CD4-positive, alpha-beta memory T cell (primary cell): ENCODE measurements at places on chromosomes 2 and 18.

- no peak overlapping the region for H3K4me3 ChIP-seq
- DNase-seq = no peak
- no peaks in the 10 kb centered on the region for H3K4me1 ChIP-seq
- no peaks in the 10 kb centered on the region for H3K27me3 ChIP-seq
- H3K36me3 ChIP-seq = no peaks in the 10 kb centered on the region
These were observed 62.2 kb downstream of the OSBPL6 start for GRCh38 chr2:178256382-178257042.

GRCh38 chr2:73823916-73824523 lies 4.7 kb upstream of the STAMBP start:
- no peaks in the 10 kb centered on the region for H3K27me3 ChIP-seq
- H3K4me3 ChIP-seq = no peak overlapping the region
- peak; percentile 60 for DNase-seq
- H3K36me3 ChIP-seq = no peaks in the 10 kb centered on the region

- no peak overlapping the region for H3K27ac ChIP-seq
- no peaks in the 10 kb centered on the region for H3K36me3 ChIP-seq
- H3K4me1 ChIP-seq = no peaks in the 10 kb centered on the region
These were observed 11.4 kb downstream of the RAB31 start for GRCh38 chr18:9719421-9719981.

DNA sequence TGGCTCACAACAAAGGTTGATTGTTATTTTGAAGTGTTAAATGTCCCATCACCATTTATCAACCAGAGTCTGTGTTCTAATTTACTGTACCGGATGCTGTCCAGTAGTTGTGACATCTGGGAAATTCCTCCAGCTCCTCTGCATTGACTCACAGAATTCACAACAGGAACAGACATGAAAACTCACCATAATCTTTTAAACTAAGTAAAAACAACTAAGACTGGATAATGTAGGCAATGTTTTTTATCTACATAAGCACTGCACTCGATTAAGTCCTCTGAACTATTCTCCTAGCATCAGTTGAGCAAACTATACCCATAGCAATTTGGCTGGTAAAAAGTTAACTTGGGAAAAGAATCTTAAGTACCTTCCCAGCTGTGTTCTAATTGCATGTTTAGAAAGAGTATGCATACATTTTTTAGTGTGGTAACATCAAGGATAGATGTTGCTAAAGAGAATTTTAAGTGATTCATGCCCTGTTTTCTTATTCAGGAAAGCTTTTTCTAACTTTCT lies 42.9 kb upstream of the MYO1B start:
- H3K4me1 ChIP-seq = peaks cover 42% of the 10 kb centered on the region
- no peak for DNase-seq
- no peaks in the 10 kb centered on the region for H3K36me3 ChIP-seq
- H3K4me3 ChIP-seq = no peak overlapping the region
- H3K27ac ChIP-seq = no peak overlapping the region

DNA sequence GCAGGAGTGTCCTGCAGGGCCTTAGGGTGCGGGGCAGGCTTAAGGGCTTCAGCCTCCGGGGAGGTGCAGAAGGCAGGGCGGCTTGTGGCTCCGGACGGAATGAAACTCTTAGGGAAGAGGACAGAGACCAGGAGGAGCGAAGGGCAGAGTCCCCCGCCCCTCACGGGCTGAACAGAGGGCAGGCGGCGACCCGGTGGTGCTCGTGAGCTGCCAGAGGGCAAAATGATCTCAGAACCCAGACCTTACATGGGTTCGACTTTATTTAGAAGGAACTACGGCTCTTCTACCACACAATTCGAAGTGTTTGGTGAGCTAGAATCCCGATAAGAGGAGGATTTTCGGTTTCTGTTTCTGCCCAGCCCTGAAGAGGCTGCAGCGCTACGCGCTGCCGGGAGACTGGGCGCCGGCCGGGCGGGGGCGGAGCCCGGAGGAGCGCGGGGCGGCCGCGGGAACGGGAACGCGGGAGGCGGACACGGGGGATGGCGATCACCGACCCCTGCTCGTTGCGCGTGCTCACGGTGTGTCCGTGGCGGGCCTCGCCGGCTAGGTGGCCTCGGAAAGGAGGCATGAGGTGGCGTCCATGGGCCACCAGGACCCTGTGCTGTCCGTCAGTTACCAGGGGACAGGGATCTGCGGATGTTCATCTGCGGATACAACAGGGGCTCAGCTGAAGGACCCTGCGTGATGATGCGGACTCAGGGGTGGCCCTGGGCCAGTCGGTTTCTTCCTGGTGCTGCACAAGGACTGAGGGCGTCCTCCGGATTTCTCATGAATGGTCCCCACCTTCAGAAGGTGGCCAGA lies 4.2 kb upstream of the SP100 start:
- DNase-seq = peak; percentile 69
- peaks cover 67% of the 10 kb centered on the region for H3K4me1 ChIP-seq
- no peaks in the 10 kb centered on the region for H3K36me3 ChIP-seq
- peak overlapping the region; percentile 88 for H3K27ac ChIP-seq
- H3K27me3 ChIP-seq = no peaks in the 10 kb centered on the region
- H3K4me3 ChIP-seq = peak overlapping the region; percentile 83

- no peak overlapping the region for H3K4me3 ChIP-seq
- no peaks in the 10 kb centered on the region for H3K27me3 ChIP-seq
- H3K36me3 ChIP-seq = no peaks in the 10 kb centered on the region
These were observed 26.1 kb upstream of the AP1S3 start for GRCh38 chr2:223863491-223863890.

GRCh38 chr2:46935071-46935470 lies 19.5 kb upstream of the MCFD2 start:
- peaks cover 9% of the 10 kb centered on the region for H3K4me1 ChIP-seq
- H3K27ac ChIP-seq = no peak overlapping the region
- no peak for DNase-seq
- no peak overlapping the region for H3K4me3 ChIP-seq
- no peaks in the 10 kb centered on the region for H3K27me3 ChIP-seq
- no peaks in the 10 kb centered on the region for H3K36me3 ChIP-seq

GRCh38 chr18:31884020-31884419 lies 58.9 kb downstream of the TRAPPC8 start:
- no peaks in the 10 kb centered on the region for H3K4me1 ChIP-seq
- H3K36me3 ChIP-seq = peaks cover 10% of the 10 kb centered on the region
- DNase-seq = no peak
- no peak overlapping the region for H3K4me3 ChIP-seq
- H3K27me3 ChIP-seq = no peaks in the 10 kb centered on the region

- no peaks in the 10 kb centered on the region for H3K36me3 ChIP-seq
- peaks cover 13% of the 10 kb centered on the region for H3K27me3 ChIP-seq
- H3K4me1 ChIP-seq = peaks cover 7% of the 10 kb centered on the region
- no peak for DNase-seq
- H3K27ac ChIP-seq = no peak overlapping the region
- no peak overlapping the region for H3K4me3 ChIP-seq
These were observed 1.7 kb downstream of the ERFE start for GRCh38 chr2:238160206-238161129.

DNA sequence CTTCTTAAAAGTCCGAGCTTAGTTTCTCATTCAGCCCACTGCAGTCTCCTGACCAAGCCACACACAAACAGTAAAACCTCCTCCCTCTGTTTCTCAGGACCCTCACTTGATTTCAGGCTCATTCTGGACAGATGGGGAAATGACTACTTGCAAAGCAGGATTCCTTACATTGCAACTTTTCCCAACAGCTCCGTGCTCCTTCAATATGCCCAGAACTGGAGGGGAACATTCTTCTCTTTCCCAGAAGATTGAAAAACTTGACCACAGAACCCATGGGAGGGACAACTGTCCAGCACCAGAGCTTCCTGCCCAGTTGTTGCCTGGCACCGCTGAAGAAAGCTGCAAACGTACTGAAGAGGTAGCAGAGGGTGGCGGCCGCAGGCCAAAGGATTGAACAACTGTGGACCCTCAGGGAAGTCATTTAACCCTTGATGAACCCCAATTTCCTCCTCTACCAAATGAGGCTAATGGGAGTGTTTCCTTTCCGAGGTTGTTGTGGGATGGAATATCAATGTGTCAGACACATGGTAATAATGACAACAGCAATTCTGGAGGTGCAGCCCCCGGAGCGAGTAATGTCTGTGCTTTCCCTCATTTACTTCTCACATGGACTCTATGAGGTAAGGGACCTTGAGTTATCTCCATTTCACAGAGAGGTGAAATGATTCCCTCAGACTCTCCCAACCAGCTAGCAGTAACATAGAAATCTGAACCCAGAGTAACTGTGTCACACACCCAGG lies 25.0 kb downstream of the BCL11A start:
- H3K4me1 ChIP-seq = no peaks in the 10 kb centered on the region
- no peak for DNase-seq
- H3K4me3 ChIP-seq = no peak overlapping the region
- H3K36me3 ChIP-seq = no peaks in the 10 kb centered on the region
- H3K27ac ChIP-seq = no peak overlapping the region
- no peaks in the 10 kb centered on the region for H3K27me3 ChIP-seq

DNA sequence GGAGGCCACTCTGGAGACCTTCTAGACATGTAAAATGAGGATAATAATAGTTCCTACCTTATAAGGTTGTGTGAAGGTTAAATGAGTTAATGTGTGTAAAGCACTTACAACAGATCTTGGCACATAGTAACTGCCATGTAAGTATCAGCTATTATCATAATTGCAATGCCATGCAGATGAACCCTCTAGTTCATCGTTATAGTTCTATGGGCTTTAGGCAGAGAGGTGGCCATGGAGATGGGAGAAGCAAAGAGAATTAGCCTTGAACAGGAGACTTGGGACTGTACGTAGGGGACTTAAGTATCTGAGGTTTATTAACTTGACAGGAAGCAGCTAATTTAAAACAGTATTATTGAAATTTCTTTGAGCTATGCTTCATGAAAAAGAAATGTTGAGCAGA lies 151.8 kb downstream of the PIK3C3 start:
- H3K36me3 ChIP-seq = no peaks in the 10 kb centered on the region
- H3K27ac ChIP-seq = no peak overlapping the region
- no peak for DNase-seq
- no peaks in the 10 kb centered on the region for H3K4me1 ChIP-seq
- no peak overlapping the region for H3K4me3 ChIP-seq
- no peaks in the 10 kb centered on the region for H3K27me3 ChIP-seq

GRCh38 chr2:240143276-240143675 lies 2.8 kb upstream of the OTOS start:
- no peaks in the 10 kb centered on the region for H3K27me3 ChIP-seq
- no peaks in the 10 kb centered on the region for H3K4me1 ChIP-seq
- no peak for DNase-seq
- H3K36me3 ChIP-seq = no peaks in the 10 kb centered on the region
- H3K4me3 ChIP-seq = no peak overlapping the region

DNA sequence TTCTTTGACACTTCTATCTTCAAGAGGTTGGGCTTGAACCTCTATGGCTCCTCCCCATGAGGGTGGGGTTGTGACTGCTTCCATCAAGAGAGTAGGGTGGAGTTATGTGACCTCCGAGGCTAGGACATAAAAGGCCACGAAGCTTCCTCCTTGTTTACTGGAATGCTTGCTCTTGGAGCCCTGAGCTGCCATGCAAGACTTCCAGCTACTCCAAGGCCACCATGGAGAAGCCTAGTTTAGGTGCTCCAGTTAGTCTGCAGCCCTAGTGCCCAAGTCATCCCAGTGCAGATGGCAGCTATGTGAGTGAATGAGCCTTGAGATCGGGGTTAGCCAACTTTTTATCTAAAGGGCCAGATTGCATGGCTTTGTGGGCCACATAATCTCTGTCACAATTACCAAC lies 2.4 kb upstream of the MERTK start:
- DNase-seq = no peak
- no peaks in the 10 kb centered on the region for H3K27me3 ChIP-seq
- H3K36me3 ChIP-seq = no peaks in the 10 kb centered on the region
- H3K27ac ChIP-seq = no peak overlapping the region
- H3K4me1 ChIP-seq = peaks cover 13% of the 10 kb centered on the region
- H3K4me3 ChIP-seq = no peak overlapping the region

- no peaks in the 10 kb centered on the region for H3K36me3 ChIP-seq
- DNase-seq = no peak
- H3K27me3 ChIP-seq = no peaks in the 10 kb centered on the region
- no peak overlapping the region for H3K4me3 ChIP-seq
- no peaks in the 10 kb centered on the region for H3K4me1 ChIP-seq
These were observed 16.7 kb upstream of the ADI1 start for GRCh38 chr2:3535794-3536681.

- H3K27ac ChIP-seq = no peak overlapping the region
- H3K27me3 ChIP-seq = no peaks in the 10 kb centered on the region
- H3K36me3 ChIP-seq = peaks cover 5% of the 10 kb centered on the region
- H3K4me3 ChIP-seq = no peak overlapping the region
- no peak for DNase-seq
These were observed 64.8 kb downstream of the ATF2 start for GRCh38 chr2:175103191-175103590.

DNA sequence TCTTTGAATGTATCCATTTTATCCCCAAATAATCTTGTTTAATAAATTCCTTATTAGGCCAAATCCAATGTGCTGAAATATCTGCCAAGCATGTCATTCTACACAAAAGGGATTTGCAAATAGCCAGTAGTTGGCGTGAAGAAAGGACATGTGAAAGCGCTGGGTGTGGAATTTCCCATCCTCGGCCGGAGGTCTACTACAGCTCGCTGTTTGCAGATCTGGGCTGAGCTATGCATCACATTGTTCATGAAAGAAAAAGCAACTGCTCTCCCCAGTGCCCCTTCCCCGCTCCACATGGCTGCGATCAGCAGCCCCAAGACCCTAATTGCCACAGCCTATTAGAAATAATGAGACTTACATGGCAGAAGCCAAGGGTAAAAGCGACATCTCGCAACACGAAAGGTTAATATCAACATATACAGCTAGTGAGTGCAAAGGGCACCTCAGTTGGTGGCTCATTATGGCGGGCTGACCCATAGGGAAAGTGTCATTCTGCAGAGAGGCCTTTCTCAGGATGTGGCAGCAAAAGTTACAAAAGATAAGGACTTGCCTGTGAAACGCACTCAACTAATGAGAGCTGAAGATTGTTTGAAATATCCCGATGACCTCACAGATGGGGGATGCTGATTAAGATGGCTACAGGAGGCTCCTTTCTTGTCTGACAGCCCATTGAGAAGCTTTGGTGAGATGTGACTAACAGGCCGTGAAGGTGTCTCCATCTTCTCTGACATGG lies 126.9 kb upstream of the CYP1B1 start:
- no peak for DNase-seq
- no peaks in the 10 kb centered on the region for H3K36me3 ChIP-seq
- no peak overlapping the region for H3K27ac ChIP-seq
- H3K4me1 ChIP-seq = no peaks in the 10 kb centered on the region
- H3K4me3 ChIP-seq = no peak overlapping the region

DNA sequence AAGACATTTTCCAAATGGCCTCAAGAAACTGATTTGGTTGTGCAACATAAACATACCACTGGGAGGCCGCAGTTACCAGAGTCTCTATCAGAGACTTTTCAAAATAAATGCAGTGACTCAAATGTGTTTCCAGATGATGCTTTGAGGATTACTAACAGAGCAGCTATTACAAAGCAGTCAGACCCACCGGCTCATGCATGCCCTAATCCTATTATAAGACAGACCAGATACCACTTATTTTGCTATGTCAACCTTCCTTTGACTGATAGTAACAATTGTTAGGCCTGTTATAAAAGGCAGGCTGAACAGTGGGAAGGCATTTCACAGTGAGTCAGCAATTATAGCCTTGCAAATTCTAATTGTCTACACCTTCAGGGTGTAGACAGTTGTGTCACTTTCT lies 217.7 kb downstream of the LRRTM1 start:
- H3K4me3 ChIP-seq = no peak overlapping the region
- H3K27me3 ChIP-seq = no peaks in the 10 kb centered on the region
- H3K36me3 ChIP-seq = no peaks in the 10 kb centered on the region
- DNase-seq = no peak
- H3K27ac ChIP-seq = no peak overlapping the region
- H3K4me1 ChIP-seq = no peaks in the 10 kb centered on the region

GRCh38 chr2:9594366-9595054 lies 36.3 kb downstream of the YWHAQ start:
- H3K27me3 ChIP-seq = no peaks in the 10 kb centered on the region
- no peak overlapping the region for H3K4me3 ChIP-seq
- peaks cover 15% of the 10 kb centered on the region for H3K36me3 ChIP-seq
- peaks cover 50% of the 10 kb centered on the region for H3K4me1 ChIP-seq
- H3K27ac ChIP-seq = peak overlapping the region; percentile 5
